CD8-positive, alpha-beta memory T cell (primary cell): ENCODE measurements at places on chromosomes 4 and X. TPM values are rescaled to one million over a fixed set of nuclear protein-coding genes. Genes with fewer than 3 reads are reported as not detected.

Gene ARX
- not detected for polyA plus RNA-seq

Gene GPRIN3
- 16.5 TPM for polyA plus RNA-seq

Gene BEX1
- polyA plus RNA-seq: 0.28 TPM

Gene PF4V1
- polyA plus RNA-seq: not detected

- no peak for DNase-seq
These were observed 3.3 kb upstream of the SH2D1A start for GRCh38 chrX:124343016-124343415.

DNA sequence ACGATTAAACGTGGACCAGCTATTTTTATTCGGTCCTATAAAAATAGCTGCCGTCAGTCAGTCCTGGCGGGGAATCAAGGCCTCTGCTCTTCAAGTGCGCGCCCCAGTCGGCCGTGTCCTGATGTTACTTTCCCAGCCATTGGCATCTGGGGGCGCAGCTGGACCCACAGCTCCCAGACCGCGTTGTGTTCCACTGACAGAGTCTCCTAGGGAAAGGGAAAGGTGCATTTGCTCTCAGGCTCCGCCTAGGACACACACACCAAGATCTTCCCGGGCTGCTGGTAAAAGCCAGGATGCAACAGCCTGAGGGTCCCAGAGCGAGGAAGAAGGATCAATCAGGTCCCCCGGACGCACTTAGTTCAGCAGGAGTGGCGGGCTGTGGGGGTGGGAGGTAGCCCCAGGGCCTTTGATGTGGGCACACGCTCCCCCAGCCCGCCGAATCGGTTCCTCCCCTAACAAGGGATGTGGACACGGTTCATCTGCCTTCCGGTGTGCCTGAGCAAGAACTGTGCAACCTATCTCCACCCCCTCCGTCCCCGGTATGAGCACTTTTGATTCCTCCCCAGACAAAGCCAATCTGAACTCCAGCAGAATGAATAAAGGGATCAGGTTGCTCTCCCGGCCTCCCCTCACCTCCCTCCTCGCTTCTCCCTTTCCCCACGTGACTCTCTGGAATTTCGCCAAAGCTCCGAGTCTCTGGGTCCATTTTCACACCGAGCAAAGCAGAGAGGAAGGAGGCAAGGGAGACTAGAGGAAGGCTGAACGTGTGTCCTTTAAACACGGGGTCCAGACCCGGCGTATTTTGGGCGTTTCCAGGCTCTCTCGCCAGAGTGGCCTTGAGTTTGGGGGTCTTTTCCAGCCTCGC lies 626 bp upstream of the FRAS1 start:
- no peak for DNase-seq

DNA sequence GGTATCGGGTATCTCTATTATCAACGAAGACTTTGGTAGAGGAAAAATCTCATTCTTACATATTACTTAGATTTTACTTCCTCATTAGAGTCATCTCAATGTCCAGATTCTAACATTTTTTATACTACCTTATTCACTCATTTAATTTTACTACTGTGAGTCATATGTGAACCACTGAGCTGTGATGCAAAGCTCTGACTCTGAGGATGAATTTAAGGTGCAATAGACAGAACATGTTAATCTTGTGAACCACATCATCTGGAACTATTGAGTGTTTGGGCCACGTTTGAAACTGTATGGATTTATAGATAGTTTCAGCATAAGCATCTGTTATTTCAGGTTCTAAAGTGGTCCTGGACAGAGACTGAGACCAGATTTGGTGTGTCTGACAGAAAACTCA lies 78.4 kb downstream of the PWWP3B start:
- DNase-seq: no peak

DNA sequence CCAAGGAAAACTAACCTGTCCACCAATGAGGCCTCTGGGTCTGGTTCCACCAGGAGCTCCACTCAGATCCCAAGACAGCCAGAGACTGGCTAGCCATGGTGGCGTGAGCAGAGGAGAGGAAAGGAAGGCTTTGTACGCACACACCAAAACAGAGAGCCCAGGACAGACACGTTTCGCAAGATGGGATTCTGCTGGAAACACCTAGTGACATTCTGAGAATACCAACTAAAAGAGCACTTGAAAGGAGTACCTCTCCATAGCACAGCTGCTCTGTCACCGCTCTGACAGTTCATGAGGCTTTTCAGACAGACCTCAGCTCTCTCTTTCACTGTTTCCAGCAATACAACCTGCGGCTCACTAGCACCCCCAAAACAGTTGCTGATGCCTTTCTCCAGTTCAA lies 105.0 kb downstream of the SH3KBP1 start:
- DNase-seq: no peak

GRCh38 chr4:87559090-87559837 lies 30.1 kb upstream of the SPARCL1 start:
- no peak for DNase-seq

GRCh38 chr4:127852661-127853060 lies 28.0 kb upstream of the PLK4 start:
- no peak for DNase-seq
